ENCODE measurements at places on chromosomes 16 and 17.

- no peak for DNase-seq
These were observed 25.7 kb upstream of the ENDOV start for GRCh38 chr17:80389011-80389995.

GRCh38 chr17:50259477-50260324 is 14.6 kb upstream of the TMEM92 start:
- DNase-seq = peak; percentile 16

- DNase-seq = no peak
These were observed 22.8 kb downstream of the ZNF423 start for GRCh38 chr16:49833085-49833484.

DNA sequence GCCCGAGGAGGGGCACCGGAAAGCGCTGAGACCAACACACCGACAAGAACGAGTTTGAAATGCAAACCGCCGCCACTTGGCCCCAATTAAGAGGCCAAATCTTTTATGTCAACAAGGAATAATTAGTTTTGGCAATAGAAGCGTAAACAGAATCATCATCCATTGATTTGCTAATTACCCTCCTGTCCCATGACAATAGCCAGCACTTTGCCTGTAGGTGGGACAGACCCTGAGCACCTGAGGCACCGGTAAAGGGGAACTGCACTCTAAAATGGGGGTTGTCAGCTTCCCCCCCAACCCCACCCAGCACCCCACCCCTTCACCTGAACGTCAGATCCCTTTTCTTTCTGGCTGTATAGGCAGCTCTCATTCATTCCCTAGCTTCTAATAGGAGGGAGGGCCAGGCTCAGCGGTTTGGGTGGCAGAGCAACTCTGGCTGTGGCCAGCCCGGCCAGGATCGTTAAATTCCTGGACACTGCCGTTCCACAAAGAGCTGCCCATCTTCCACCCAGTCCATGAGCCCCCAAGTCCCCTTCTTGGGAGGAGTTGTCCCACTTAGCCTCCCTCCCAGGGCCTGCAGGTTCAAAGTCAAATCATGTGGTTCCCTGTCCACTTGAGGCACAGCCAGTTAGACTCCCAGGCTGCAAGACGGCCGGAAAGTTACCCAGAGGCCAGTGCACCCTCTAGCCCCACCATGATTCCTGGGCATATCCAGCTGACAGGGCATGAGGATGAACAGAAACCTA is 45.8 kb downstream of the WNT3 start:
- no peak for DNase-seq

DNA sequence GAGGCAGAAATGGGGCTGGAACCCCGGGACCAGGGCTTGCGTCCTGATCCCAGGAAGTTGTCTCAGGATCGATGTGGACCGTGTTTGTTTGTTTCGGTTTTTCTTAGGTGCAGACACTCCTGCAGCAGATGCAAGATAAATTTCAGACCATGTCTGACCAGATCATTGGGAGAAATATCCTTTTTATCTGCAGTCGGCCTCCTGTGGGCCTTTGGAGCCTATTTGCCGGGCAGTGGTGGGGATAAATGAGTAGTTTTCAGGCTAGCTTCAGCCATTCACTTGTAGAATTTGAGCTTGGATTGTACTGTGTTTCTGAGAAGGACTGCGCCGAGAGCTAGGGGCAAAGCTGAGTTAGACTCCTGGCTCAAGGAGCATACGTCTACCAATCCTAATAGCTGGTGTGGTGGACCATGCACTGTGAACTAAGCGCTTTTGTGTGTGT is 816 bp downstream of the HSBP1 start:
- DNase-seq = no peak

GRCh38 chr17:21199856-21200255 is 14.1 kb downstream of the TMEM11 start:
- peak; percentile 59 for DNase-seq

- DNase-seq = no peak
These were observed 2.8 kb upstream of the PRKAR1A start for GRCh38 chr17:68509141-68510057.

- no peak for DNase-seq
These were observed 161.8 kb upstream of the KCNJ16 start for GRCh38 chr17:69913216-69913615.

GRCh38 chr16:58118801-58119508 is 10.2 kb downstream of the CFAP20 start:
- no peak for DNase-seq

DNA sequence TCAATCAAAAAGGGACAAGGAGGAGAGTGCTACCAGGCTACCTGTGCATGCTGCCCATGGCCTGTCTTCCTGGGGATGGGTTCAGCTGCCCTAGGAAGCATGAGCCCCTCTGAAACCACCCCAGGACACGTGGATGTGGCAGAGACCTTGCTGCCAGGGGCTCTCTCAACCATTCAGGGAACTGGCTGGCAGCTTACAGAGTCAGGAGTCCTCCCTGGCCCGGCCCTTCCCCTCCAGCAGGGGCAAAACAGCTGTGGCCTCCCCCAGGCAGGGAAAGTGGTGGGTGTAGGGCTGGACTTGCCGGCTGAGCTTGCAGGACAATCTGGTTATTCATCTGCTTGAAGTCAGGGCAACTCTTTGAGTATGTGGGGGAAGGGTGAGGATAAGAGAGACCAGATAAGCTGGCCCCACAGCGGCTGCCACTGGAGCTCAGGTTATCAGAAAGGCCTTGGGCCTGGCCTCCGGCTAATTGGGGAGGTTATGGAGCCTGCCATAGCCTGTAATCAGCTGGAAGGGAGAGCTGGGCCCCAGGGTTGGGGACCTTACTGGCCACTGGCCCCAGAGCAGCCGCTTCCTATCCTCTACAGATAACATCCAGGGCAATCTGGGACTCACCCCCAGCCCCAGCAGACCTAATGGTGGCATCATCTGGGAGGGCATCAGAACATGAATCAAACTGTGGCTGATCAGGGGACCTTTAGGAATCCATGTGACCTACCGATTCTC is 5.6 kb upstream of the TBX2 start:
- DNase-seq = no peak

- no peak for DNase-seq
These were observed 52.5 kb upstream of the WSB1 start for GRCh38 chr17:27241346-27241946.

- DNase-seq = no peak
These were observed 45.2 kb downstream of the RNF112 start for GRCh38 chr17:19456016-19456927.

- no peak for DNase-seq
These were observed 67.7 kb downstream of the CYLD start for GRCh38 chr16:50809561-50809960.

- no peak for DNase-seq
These were observed 53.6 kb downstream of the CDH11 start for GRCh38 chr16:65068151-65068740.

GRCh38 chr17:27550291-27550930 is 80.6 kb upstream of the LGALS9 start:
- no peak for DNase-seq

- no peak for DNase-seq
These were observed 6.0 kb upstream of the ARL2BP start for GRCh38 chr16:57239107-57239506.

DNA sequence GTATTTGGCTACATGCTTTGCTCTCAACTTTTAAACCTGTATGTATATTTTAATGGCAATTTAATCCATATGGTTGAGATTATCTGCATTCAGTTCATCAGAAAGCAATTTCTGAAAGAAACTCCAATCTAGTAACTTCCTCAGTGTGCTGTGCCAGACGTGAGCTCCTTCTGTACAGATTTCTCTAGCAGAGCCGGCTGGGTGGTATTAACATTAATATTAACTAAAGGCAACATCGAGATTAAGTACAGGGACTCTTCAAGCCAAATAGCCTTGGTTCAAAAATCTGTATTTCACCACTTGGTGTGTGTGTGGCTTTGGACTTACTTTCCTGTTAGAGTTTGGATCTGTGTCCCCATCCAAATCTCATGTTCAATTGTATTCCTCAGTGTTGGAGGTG is 55.5 kb upstream of the NUDT7 start:
- no peak for DNase-seq

DNA sequence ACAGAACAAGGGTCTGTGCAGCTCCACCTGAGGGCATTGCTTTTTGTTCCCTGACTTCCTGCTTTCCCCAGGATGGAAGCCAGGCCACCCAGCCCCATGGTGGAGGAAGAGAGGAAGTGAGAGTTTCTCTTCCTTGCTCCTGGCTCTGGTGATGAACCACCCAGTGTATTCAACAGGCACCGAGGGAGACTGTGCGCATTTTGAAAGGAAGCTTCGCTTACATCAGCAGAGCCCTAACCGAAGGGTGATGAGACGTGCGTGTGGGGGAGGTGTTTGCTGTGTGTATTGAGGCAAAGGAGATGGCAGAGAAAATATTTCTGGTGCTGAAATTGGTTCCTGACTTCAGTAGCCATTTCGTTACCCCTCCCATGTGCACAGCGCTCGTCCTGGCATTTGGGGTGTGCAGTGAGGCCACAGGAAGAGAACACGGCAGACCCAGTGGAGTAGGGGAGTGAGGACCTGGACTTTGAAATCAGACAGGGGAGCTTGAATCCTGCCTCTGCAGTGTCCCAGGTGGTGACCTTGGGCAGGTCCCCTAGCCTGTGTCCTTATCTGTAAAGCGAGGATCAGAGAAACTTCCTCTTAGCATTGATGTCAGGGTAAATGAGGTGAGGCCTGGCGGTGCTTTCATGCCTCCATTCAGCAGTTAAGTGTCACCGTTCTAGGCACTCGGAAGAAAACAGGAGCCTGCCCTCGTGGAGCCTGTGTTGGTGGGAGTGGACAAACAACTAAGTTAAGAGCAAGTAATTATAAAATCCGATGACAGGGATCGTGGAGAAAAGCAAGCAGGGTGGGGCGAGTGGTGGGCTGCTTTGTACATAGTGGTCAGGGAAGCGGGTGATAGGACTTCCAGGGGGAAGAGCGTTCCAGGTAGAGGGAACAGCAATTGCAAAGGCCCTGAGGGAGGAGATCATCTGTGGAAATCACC is 7.4 kb downstream of the CMIP start:
- no peak for DNase-seq

DNA sequence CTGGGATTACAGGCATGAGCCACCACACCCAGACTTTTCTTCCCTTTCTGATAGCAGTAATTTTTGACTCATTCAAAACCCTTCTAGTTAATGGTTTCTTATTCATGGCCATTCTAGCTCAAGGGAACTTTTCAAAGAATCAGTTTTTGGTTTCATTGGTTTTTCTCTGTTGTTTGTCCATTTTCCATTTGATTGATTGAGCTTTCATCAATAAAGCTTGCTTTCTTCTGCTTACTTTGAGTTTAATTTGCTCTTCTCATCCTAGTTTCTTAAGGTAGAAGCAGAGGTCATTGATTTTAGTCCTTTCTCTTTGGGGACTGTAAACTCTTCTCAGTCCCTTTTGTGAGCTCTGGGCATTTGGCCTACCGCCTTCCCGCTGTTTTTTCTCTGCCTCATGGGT is 82.0 kb upstream of the CHMP6 start:
- no peak for DNase-seq

DNA sequence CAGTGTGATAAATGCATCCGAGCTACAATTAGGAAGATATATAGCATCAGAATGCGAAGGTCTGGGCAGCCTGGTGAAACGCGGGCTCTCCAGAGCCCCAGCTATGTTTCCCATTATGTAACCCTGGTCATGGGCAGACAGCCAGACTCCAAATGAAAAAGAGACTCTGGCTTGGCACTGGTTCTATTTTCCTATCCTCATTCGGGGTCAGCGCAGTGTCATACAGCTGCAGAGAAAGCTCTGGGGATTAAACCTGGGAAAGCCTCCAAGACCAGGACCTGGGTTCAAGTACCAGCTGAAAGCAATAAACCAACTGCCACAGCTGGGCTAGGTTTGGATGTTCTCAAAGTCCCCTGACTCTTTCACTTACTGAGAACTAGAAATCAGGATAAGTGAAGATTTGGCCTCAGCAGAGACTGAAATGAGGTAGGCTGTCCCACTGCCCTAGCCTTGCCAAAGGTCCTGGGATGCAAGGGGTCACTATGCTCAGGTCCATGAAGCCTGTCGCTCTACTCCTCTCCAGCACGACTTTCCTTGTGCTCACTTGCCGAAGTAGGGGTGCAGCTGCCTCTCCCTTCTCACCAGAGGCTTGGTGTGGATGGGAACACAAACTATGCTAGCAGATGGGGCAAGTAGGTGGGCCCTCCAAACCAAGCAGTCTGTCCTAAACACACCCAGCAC is 123.8 kb downstream of the SMG6 start:
- no peak for DNase-seq

GRCh38 chr16:85151603-85152413 is 39.5 kb upstream of the CIBAR2 start:
- no peak for DNase-seq

DNA sequence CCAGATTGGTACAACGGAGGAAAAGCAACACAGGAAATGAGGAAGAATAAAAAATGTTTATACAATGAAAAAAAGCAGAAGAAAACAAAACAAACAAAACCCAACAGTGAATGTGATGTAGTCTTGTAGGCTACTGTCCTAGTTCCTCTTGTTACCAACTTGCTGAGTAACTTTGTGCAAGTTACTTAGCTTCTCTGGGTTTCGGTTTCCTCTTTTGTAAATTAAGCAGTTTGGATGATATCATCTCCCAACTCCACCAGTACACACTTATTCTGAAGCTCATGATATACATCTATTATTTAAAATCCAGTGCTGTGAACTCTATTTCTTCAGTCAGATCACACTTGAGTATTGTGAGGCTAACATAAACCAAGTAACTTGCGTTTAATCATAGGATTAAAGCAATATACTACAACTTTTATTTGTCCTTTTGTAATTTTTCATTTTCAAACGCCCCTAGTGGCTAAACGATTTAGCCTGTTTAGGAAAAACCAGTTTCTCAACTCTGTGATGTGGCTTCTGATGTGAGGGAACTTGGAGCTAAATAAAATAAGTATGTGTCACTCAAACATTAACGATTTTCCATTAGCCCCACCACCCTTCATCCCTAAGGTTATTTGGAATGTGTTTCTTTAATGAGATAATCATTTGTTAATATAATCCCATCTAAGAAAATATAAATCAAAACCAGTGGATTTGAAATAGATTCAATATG is 1.4 kb upstream of the UNK start:
- no peak for DNase-seq

GRCh38 chr17:726271-726919 is 6.0 kb upstream of the TLCD3A start:
- DNase-seq = no peak

DNA sequence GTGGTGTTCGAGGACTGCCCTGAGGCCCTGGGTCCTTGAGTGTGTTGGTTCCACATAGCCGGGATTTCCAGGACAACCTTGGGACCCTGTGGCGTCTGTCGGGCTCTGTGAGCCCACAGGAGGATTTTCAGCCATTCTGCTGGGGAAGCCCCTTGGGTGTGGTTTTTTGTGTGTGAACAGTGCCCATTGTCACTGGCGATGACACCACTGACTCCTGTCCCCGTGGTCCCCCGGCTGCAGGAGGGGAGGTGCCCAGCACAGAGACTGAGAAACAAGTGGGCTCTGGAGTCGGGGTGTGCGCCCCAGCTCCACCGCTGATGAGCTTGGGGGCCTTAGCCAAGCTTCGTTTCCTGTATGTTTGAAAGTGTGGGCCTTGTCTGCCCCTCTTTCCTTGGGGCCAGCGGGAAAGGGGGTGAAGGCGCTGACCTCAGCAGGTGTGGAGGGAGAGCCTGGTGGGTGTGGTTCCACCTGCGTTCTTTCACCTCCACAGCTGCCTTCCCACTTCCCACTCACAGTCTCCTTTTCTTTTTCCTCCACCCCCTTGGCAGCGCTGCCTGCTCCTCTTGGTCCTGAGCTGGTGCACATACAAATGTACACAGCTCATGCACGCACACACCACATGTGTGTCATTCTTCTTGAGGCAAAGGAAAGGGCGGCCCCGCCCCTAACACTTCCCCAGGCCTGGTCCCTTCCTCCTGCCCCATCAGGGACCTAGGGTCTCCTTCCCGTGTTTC is 16.1 kb downstream of the MGRN1 start:
- no peak for DNase-seq

Data from GM12891 (cell line).